ENCODE measurements at places on chromosomes 4 and X.

GRCh38 chr4:177555007-177555574 is 112.9 kb upstream of the AGA start:
- peak; percentile 49 for DNase-seq

DNA sequence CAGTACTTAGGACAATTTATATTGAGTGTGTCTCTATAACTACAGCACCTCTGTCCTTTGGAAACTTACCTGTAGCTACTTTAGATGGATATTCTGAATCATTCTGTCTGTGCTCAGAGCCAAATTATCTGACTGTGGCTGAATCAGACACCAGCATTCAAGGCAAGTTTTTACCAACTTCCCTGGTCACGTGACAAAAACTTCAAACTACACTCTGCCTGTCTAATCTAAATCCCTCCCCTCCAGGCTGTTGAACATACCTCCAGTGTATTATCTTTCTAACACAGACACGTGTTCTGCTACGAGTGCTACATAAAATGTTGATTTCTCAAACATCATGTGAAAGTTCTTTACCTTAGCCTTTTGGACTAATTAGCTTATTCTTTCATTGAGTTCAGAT is 641.2 kb upstream of the CPEB2 start:
- no peak for DNase-seq

GRCh38 chrX:116009861-116010710 is 160.5 kb upstream of the AGTR2 start:
- DNase-seq = no peak

- DNase-seq = no peak
Observed at GRCh38 chrX:22056235-22056634, 24.1 kb downstream of the PHEX start.
